ENCODE measurements at places on chromosomes 1 and 21.
A peak's percentile ranks its signal among the peaks of the same experiment; 100 is the strongest.

DNA sequence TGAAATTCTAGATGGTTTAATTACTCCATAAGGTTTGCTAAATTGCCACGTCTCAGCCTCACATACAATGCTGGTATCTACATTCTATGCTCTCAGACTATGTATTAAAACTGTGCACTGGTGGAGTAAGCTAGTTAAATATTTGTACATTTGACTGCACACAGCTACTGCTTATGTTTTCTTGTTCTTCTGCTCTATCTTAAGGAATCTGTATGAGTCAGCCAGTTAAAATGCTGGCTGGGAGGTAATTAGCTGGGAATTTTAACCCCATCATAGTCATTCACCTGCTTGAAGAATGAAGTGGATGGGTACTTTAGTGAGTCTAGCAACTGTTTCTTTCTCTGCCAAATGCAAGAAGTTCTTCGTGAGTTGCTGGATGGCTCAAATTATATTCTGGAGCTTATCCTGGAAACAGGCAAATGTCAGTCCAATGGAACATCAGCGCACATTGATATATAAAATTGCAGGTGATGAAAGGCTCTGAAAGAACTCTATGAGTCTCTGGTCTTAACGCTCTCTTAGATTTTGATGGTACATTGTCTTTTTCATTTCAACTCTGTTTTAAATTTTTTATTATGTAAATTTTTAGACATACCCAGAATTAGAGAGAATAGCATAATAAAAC is 83.4 kb downstream of the BACH1 start:
- DNase-seq = no peak
- H3K36me3 ChIP-seq = no peaks in the 10 kb centered on the region
- no peaks in the 10 kb centered on the region for H3K27me3 ChIP-seq
- no peak overlapping the region for H3K27ac ChIP-seq
- H3K4me3 ChIP-seq = no peak overlapping the region

DNA sequence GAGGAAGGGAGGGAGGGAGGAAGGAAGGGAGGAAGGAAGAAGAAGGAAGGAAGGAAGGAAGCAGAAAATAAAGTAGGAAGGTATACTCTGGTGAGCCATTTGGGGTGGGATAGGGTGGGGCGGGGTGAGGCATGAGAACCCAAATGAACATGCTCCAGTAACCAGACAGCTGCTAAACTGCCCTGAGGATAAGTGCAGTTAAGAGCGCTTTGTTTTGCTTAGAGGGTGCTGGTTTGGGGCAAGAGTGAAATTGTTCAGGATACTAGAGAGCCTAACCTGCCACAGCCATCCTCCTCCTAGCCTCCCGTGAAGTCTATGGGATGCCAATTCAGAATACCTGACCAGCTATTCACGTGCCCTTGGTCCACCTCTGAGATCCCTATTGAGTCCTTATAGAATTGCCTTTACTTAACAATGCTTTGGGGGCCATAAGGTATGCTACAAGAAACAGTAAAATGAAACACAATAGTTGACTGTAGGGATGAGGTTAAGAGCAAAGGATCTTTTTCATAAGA is 59.0 kb upstream of the ATF3 start:
- H3K27ac ChIP-seq = no peak overlapping the region
- no peaks in the 10 kb centered on the region for H3K27me3 ChIP-seq
- no peaks in the 10 kb centered on the region for H3K36me3 ChIP-seq
- no peak overlapping the region for H3K4me3 ChIP-seq
- DNase-seq = no peak

DNA sequence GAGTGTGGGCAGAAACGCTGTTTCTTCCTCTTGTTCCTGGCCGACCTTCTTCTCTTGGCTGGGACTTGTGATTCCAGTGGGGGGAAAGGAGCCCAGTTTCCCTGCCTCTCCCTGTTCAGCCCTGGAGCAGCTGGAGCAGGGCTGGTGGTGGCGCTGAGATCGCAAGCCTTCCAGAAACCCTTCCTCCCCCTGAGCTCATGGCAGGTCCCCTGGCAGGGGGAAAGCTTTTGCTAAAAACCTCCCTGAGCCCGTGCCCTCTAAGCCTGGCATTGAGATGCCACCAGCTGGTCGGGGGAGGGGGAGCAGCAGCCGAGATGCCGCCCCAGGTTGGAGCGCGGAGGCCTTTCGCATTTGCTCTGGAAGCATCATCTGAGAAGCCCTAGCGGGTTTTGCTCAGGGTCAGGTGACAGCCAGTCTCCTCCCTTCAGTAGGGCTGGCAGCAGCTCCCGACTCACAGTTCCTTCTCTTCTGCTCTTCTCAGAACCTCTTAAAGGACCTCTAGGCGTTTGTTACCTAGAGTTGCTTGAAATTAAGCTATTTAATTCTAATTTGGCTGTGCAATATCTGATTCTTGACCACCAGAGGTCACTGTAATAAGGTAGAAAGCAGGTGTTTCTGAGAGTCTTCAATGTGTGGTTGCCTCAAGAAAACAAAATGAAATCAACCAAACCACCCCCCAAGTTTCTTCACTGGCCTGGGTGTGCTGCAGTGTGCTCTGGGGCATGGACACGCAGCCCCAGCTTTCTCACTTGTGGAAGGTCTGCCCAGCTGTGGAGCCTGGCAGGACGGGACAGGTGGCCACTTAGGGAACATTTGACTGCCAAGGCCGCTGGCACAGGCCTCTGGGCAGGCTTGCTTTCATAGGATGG is 257.3 kb downstream of the CAMTA1 start:
- H3K4me3 ChIP-seq = no peak overlapping the region
- H3K27me3 ChIP-seq = no peaks in the 10 kb centered on the region
- no peak for DNase-seq
- H3K36me3 ChIP-seq = no peaks in the 10 kb centered on the region
- no peaks in the 10 kb centered on the region for H3K4me1 ChIP-seq

DNA sequence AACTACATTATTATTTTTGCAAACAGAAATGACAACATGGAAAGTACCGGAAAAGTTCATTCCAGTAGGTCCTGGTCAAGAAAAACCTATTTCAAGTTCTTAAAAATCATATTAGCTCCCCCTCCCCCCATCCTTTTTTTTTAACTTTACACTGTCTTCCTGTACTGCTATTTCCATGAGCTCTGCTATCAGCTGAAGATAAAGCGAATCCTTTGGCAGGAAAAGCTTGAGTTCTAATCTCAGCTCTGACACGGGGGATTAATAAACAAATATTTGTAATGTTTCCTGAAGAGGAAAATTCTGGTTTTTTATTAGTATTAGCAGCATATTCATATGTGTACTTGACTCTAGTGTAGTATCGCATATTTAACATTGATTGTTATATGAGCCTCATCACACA is 190.7 kb upstream of the ESRRG start:
- no peaks in the 10 kb centered on the region for H3K4me1 ChIP-seq
- no peak overlapping the region for H3K4me3 ChIP-seq
- H3K36me3 ChIP-seq = no peaks in the 10 kb centered on the region
- no peak overlapping the region for H3K27ac ChIP-seq
- no peaks in the 10 kb centered on the region for H3K27me3 ChIP-seq
- no peak for DNase-seq

GRCh38 chr1:182143825-182144645 is 82.5 kb upstream of the ZNF648 start:
- H3K27me3 ChIP-seq = no peaks in the 10 kb centered on the region
- peak; percentile 94 for DNase-seq
- no peaks in the 10 kb centered on the region for H3K36me3 ChIP-seq
- peak overlapping the region; percentile 88 for H3K27ac ChIP-seq

- DNase-seq = no peak
- H3K27me3 ChIP-seq = no peaks in the 10 kb centered on the region
- no peaks in the 10 kb centered on the region for H3K4me1 ChIP-seq
Measured at GRCh38 chr1:240888039-240888786, 276.3 kb upstream of the GREM2 start.

DNA sequence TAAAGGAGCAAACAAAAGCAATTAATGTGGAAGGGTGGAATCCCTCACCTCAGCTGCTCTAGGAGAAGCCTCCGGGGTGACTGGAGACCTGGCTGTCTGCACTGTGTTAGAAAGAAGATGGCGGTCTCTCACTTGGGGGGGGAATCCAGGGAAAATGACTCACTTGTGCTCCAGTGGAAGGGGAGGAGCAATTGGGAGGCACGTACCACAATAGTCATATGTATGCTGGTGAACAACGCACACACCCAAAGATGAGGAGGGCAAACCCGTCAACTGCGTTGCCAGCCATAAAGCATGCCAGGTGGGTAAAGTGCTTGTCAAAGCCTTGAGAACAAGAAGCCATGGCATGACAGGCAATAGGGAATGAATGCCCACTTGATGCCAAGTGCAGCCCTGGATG is 22.1 kb downstream of the PLEKHA6 start:
- no peak overlapping the region for H3K4me3 ChIP-seq
- H3K4me1 ChIP-seq = no peaks in the 10 kb centered on the region
- peaks cover 6% of the 10 kb centered on the region for H3K27me3 ChIP-seq
- no peak for DNase-seq

DNA sequence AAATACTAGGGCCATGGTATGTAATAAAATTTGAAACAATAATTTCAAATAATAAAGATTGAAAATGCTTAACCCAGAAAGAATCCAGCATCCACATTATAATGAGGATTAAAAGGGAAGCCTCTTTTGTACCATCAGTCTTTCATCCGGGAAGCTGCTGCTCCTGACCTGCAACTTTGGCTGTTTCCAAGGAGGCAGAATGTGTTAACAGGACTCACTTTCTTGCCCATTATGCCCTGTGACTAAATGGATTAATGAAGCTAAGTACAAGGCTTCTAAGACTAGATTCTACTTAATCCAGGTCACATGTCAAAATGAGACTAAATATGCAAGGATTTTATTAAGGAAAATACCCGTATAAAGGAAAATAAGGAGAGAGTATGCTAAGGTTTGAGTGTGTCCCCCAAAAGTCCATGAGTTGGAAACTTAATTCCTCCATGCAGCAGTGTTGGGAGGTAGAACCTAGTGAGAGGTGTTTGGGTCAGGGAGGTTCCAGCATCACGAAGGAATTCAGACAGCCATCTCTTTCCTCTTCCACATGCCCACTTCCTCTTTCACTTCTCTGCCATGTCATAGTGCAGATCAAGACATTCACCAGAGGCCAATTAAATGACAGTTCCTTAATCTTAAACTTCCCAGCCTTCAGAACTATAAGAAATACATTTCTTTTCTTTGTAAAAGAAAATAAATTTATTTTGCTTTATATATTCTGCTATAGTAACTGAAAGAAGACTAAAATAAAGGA is 27.7 kb downstream of the FMO2 start:
- no peak for DNase-seq
- H3K27ac ChIP-seq = no peak overlapping the region
- H3K4me3 ChIP-seq = no peak overlapping the region
- H3K4me1 ChIP-seq = peaks cover 9% of the 10 kb centered on the region

- no peak overlapping the region for H3K27ac ChIP-seq
- H3K36me3 ChIP-seq = no peaks in the 10 kb centered on the region
- no peaks in the 10 kb centered on the region for H3K4me1 ChIP-seq
- no peak overlapping the region for H3K4me3 ChIP-seq
Measured at GRCh38 chr1:111857194-111857651, 101.5 kb downstream of the DDX20 start.

DNA sequence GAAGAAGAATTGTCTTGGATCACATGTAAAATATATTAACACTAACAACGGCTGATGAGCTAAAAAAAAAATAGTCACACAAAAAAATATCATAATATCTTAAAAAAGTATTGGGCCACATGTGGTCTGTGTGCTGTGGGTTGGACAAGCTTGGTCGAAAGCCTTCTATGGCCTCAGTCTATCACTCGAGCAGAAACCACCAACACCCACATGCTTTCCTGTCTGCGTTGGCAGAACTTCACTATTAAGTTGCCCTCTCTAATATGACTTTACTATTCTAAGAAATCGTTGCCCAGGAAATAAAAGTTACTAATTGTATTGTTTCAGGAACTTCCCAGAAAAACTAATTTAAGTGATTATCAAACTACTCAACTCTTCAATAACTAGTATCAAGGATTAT is 28.2 kb upstream of the ETS2 start:
- H3K27ac ChIP-seq = no peak overlapping the region
- no peak overlapping the region for H3K4me3 ChIP-seq
- H3K27me3 ChIP-seq = no peaks in the 10 kb centered on the region
- H3K36me3 ChIP-seq = no peaks in the 10 kb centered on the region

GRCh38 chr1:14681182-14681581 is 82.7 kb downstream of the KAZN start:
- H3K4me3 ChIP-seq = no peak overlapping the region
- no peak overlapping the region for H3K27ac ChIP-seq
- no peaks in the 10 kb centered on the region for H3K36me3 ChIP-seq
- DNase-seq = no peak
- peaks cover 6% of the 10 kb centered on the region for H3K27me3 ChIP-seq

DNA sequence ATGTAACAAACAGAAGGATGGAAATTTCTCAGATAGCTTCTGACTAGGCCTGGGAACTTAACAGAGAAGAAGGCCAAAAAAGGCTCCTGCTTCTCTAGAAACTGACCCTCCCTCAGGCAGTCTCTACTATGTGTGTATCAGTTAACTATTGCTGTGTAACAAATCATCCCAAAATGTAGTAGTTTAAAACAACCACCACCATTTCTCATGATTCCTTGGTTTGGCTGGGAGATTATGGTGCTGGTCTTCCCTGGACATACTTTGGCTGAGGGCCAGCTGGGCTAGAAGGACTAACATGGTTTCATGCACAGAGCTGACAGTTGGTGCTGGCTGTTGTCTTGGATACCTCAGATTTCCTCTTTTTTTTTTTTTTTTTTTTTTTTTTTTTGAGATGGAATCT is 26.2 kb upstream of the CNN3 start:
- H3K36me3 ChIP-seq = no peaks in the 10 kb centered on the region
- no peaks in the 10 kb centered on the region for H3K27me3 ChIP-seq
- no peak overlapping the region for H3K4me3 ChIP-seq
- H3K4me1 ChIP-seq = peaks cover 6% of the 10 kb centered on the region

- H3K27ac ChIP-seq = no peak overlapping the region
- DNase-seq = no peak
- H3K4me3 ChIP-seq = no peak overlapping the region
- no peaks in the 10 kb centered on the region for H3K4me1 ChIP-seq
- no peaks in the 10 kb centered on the region for H3K27me3 ChIP-seq
Measured at GRCh38 chr1:7694600-7695496, 76.2 kb upstream of the VAMP3 start.

DNA sequence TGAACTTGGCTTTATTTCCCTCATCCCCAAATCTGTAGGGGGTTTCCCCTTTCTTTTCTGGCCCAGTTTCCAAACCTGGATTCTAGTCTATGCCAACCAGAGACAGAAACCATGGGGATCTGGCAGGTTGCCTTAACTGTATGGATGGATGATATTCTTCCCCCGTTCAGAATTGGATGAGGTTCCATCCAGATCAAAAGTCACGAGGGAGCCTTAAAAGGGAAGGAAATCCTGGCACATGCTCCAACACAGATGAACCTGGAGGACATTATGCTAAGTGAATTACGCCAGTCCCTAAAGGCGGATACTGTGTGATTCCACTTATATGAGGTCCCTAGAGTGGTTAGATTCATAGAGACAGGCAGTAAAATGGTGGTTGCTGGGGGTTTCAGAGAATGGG is 124.4 kb downstream of the HUNK start:
- no peaks in the 10 kb centered on the region for H3K4me1 ChIP-seq
- H3K27me3 ChIP-seq = no peaks in the 10 kb centered on the region
- H3K36me3 ChIP-seq = no peaks in the 10 kb centered on the region
- no peak overlapping the region for H3K27ac ChIP-seq
- DNase-seq = no peak
